AG10803 (cell line): ENCODE measurements at places on chromosomes 4 and X.

- no peak for DNase-seq
Measured at GRCh38 chrX:6694221-6694620, 159.3 kb upstream of the VCX3A start.

- peak; percentile 54 for DNase-seq
Measured at GRCh38 chr4:82469791-82470345, 39.5 kb downstream of the ENOPH1 start.

GRCh38 chr4:104868958-104869357 lies 277.7 kb upstream of the TET2 start:
- no peak for DNase-seq

GRCh38 chr4:171715973-171716372 lies 97.2 kb upstream of the GALNTL6 start:
- no peak for DNase-seq

DNA sequence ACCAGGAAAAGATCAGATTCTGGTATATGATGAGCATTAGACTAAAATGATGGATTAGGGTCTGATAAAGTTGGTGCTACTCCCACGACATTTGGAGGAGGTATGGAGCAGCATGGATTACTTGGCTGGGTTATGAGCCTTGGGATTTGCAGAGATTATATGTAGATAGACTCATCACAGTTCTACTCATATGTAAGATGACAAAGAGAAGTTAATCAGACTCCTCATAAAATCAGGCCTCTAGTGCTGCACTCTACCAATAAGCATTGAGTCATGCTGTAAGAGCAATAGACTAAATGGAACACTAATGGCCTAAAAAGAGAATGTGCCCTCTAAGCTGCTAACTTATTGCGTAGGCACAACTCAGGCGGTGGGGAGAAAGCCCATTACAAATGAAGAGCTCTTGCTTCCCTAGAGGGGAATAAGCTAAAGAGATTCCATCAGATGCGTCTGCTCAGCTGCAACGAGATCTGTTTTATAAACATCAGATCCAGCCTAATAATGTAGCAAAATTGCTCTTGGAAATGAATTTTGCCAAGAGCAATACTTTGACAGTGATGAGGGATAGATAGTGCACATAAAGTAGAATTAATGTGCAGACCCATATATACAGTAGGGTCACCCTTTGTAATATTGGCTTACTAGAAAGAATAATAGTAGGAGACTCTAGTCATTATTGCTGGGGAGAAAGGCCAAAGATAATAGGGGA lies 17.5 kb downstream of the LIAS start:
- no peak for DNase-seq

- DNase-seq, result no peak
Measured at GRCh38 chrX:16971694-16972093, 25.2 kb downstream of the REPS2 start.

- DNase-seq, result peak; percentile 45
Measured at GRCh38 chrX:42269186-42269585, 345.8 kb upstream of the CASK start.

DNA sequence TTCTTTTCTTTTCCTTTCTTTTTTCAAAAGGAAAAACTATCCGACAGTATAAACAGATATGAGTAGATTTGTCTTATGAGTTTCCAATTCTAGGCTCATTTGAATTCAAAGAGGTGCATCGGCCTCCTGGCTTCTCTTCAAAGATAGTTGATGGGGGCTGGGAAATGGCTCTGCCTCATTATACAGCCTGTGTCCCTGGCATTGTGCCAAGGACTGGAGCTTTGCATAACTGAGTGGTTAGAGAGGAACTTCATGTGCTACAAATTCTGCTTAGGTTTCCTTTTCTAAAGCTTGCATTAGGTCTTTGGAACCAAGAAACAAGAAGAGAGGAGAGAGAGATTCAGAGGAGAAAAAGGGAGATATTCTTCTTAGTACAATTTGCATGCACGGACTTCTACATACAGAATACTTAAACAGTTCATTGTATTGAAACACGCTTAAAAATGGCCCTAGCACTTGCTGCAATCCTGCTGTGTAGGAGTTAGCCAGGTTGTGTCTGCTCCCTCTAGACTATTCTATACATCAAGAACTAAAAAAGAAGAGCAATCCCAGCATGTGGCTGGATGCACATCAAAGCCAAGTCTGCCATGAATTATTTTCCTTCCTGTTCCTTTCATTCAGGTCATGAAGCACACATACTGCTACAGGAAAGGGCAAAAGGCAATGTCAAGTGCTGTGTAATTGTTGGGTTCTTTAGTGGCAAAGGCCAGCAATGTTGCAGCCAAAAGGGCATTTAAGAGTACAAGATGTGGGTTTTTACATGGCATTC lies 70.9 kb downstream of the INTS12 start:
- DNase-seq, result no peak

- peak; percentile 49 for DNase-seq
Measured at GRCh38 chr4:116358633-116359222, 726.6 kb downstream of the TRAM1L1 start.

GRCh38 chr4:70746179-70746839 lies 24.5 kb downstream of the RUFY3 start:
- peak; percentile 89 for DNase-seq

GRCh38 chr4:83316459-83317165 lies 18.0 kb downstream of the HPSE start:
- DNase-seq, result no peak

- DNase-seq, result peak; percentile 36
Measured at GRCh38 chr4:77600521-77601451, 4.8 kb upstream of the CXCL13 start.

DNA sequence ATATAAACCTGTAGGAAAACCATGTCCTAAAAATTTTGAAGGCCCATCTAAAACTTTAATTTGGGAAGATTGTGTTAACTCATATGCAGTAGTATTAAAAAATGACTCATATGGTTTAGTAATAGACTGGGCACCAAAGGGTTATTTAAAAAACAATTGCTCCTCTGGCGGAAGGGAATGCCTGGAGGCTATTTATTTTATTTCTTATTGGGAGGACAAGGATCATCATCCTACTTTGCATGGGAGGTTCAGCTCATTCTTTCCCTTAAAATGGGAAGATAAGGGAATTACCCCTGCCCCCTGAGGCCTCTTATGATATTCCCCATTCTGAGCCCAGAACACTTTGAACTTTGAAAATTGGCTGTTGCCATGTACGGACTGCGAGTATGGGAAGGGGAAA lies 29.7 kb upstream of the MGST2 start:
- DNase-seq, result no peak

DNA sequence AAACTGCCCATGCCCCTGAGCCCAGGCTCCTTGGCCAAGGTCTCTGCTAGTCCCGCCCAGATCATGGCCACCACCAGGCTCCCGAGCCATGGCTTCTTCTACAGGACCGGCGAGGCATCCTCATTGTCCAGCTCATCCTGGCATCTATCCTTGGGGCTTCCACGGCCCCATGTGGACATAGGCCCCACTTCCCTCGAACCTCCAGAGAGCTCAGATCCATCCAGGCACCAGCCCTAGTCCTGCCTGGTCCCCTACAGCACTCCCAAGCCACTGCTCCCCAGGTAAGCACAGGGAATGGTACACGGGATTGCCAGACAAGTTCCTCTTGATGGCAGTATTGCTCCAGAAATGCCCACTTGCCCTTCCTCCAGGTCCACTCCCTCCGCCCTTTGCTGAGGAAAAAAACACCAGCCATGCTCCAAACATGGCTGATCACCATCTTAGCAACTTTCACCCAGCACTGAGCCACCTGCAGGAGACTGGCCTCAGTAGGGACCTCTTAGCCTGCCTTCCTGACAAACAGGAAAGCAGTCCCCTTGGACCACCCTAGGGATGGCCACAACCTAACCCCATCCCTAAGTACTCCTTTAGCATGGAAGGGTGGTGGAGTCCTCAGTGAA lies 272.1 kb upstream of the AGTR2 start:
- no peak for DNase-seq

- peak; percentile 70 for DNase-seq
Measured at GRCh38 chr4:83250687-83251446, 33.7 kb downstream of the COQ2 start.

- peak; percentile 44 for DNase-seq
Measured at GRCh38 chr4:144399927-144400326, 246.0 kb upstream of the HHIP start.

DNA sequence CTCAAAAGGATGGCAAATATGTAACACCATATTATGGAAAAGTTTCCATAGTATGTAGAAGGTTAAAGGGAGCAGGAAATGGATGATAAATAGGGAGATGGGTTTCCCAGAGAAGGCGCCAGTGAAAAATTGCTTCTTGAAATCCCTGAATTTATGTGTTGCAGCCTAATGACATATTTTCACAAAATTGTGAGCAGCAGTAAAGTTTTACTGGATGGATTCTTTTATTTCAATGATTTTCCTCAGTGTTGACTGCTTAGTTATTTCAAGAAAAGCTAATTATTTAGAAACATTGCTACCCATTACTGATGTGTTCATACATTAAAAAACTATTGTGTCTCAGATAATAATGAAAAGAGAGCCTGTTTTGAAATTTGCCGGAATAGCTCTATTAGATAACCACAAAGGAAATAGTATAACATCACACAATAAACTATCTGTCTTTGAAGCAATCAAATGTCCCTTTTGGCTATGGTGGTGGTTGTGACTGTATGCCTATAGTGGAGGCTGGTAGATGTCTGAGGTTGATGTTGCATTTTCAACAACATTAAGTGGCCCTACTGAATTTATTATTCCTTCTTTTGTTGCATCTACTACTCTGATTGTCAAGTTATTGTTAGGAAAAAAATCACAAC lies 169.9 kb upstream of the HAND2 start:
- DNase-seq, result no peak

GRCh38 chr4:8589823-8590545 lies 2.6 kb upstream of the CPZ start:
- peak; percentile 71 for DNase-seq

- DNase-seq, result peak; percentile 35
Measured at GRCh38 chr4:172982151-172982590, 186.4 kb upstream of the GALNT7 start.

DNA sequence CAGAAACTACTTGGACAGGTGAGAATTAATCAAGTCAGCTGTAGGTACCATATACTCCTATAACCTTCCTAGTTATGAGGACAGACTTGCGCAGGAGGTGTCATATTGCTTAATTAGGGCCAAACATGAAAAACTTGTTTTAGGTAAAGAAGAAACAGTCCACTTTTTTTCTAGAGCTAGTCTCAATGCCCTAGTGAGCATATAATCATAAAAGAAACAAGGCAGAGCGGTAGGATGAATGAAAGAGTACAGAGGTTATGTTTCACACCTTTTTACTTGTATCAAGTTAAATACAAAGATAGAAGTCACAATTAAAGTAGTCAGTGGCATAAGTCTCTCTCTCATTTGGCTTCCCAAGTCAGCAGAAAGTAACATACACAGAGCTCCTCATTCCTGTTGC lies 88.9 kb downstream of the RPS6KA6 start:
- no peak for DNase-seq

- DNase-seq, result peak; percentile 36
Measured at GRCh38 chrX:41022566-41022965, 62.7 kb upstream of the USP9X start.

- peak; percentile 6 for DNase-seq
Measured at GRCh38 chr4:185966997-185967775, 101.8 kb upstream of the TLR3 start.

DNA sequence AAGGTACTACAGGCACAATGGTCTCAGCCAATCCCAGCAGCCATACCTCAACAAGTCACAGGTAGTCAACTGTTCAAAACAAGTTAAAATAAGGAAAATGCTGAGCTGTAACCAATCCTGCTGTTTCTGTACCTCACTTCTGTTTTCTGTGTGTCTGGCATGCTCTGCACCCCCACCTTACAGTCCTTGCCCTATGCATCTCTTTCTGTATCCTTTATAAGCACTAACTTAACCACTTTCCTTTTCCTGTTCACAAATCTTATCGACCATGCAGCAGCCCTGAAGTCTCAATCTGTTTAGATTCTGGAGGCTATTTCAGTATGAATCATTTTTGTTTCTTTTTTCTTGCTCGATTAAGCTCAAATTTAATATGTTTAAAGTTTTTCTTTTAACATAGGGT lies 12.5 kb upstream of the FAM13A start:
- DNase-seq, result no peak

GRCh38 chrX:7139202-7140081 lies 8.1 kb upstream of the STS start:
- peak; percentile 87 for DNase-seq

DNA sequence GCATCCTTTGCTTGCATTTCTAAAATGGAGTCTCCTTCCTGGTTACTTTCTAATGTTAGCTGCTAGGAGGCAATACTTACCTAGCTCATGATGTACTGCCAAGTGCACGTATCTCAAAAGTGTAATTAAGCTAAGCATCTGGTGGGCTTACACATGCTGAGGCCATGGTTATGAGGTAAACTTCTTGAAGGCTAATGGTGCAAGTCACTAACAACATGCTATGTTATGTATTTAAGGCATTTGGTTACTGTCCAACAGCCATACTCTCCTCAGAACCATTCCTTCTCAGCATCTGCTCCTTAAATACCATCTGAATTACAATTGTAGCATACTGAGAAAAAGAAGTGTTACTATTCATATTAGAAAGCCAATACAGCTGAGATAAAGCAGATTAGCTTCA lies 318.6 kb upstream of the BMP3 start:
- peak; percentile 26 for DNase-seq

DNA sequence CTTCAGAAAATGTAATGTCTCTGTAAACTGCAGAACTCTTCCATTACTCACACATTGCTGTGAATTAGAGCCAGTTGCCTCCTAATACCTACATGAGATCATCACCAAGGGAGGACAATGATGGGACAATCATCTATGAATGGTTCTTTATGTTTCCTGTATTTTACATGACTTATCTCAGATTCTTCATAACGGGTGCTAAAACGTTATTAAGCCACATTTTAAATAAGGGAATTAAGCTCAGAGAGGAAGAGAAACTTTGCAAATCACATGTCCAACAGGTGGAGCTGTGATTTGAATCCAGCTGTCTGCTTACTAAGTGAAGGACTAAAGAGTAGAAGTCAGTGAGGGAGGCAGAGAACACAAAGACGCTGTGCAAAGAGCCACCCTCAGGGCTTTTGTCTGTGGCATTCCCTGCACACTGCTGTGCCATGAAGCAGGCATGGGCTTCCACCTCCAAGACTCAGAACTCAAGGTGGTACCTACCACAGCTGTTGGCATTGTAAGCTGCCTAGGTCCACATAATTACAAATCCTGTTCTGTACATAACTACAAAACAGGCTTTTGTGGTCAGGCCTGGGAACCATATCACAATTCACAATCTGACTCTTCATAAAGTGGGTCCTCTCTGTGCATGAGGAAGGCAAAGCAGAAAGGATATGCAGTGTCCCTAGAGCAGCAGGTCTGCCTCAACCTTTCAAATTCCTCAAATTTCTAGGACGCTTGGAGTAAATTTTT lies 12.8 kb downstream of the TBC1D9 start:
- DNase-seq, result peak; percentile 34
